ENCODE measurements at places on chromosomes 2 and 18. TPM values are rescaled to one million over a fixed set of nuclear protein-coding genes. Genes with fewer than 3 reads are reported as not detected.

CFAP53 gene
- 5.3 TPM for total RNA-seq

- H3K36me3 ChIP-seq: no peaks in the 10 kb centered on the region
- no peaks in the 10 kb centered on the region for H3K27me3 ChIP-seq
- no peak overlapping the region for H3K4me3 ChIP-seq
- no peak overlapping the region for H3K27ac ChIP-seq
- H3K4me1 ChIP-seq: no peaks in the 10 kb centered on the region
Measured at GRCh38 chr2:240765007-240765406, 55.0 kb downstream of the KIF1A start.

DUSP19 gene
- total RNA-seq: 4.8 TPM

- H3K36me3 ChIP-seq: no peaks in the 10 kb centered on the region
Measured at GRCh38 chr2:198874472-198874858, 583.3 kb downstream of the SATB2 start.

DNA sequence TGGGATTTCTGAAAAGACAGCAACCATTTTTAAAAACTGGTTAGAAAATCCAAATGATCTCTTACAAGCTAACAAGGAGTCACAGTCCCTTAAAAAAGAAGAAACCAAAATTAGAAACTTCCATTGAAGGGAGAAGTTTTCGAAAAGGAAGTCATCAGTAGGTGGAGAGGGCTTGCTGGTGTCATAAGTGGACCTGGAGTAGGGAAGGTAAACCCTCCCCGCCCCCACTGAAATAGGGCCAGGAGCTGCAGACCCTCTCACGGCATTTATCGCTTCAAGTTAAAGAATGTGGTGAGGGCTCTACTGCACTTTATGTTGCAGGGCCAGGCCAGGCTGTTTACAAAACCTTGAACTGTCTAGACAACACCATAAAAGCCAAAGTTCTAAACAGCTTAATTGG, 2.9 kb downstream of the HOXD11 start:
- H3K27me3 ChIP-seq: peaks cover 43% of the 10 kb centered on the region
- H3K4me1 ChIP-seq: no peaks in the 10 kb centered on the region
- DNase-seq: no peak
- H3K27ac ChIP-seq: no peak overlapping the region
- H3K4me3 ChIP-seq: no peak overlapping the region
- no peaks in the 10 kb centered on the region for H3K36me3 ChIP-seq

ATRAID gene
- 107 TPM for total RNA-seq

- no peak for DNase-seq
- no peak overlapping the region for H3K27ac ChIP-seq
- no peak overlapping the region for H3K4me3 ChIP-seq
- no peaks in the 10 kb centered on the region for H3K4me1 ChIP-seq
- no peaks in the 10 kb centered on the region for H3K36me3 ChIP-seq
- H3K27me3 ChIP-seq: no peaks in the 10 kb centered on the region
Measured at GRCh38 chr18:67109535-67109934, 407.0 kb downstream of the DSEL start.

DNA sequence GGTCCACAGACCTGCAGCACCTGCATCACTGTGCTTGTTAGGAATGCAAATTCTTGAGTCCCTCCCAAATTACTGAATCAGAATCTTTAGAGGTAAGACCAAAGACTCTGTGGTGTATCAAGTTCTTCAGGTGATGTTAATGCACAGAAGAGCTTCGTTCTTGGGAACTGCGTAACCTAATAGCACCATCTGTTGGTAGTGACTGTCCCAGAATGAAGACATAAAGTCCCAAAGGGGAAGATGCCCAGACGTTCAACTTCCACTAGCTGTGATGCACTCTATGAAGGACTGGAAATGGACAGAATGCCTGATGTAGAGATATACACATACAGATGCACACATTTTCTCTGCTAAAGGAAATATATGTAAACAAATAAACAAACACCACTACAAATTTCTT, 576.0 kb downstream of the LRP1B start:
- peak; percentile 52 for DNase-seq
- no peaks in the 10 kb centered on the region for H3K4me1 ChIP-seq
- no peaks in the 10 kb centered on the region for H3K36me3 ChIP-seq

- no peaks in the 10 kb centered on the region for H3K27me3 ChIP-seq
- no peak for DNase-seq
- no peaks in the 10 kb centered on the region for H3K4me1 ChIP-seq
Measured at GRCh38 chr2:186533717-186534116, 47.7 kb downstream of the ZC3H15 start.

DNA sequence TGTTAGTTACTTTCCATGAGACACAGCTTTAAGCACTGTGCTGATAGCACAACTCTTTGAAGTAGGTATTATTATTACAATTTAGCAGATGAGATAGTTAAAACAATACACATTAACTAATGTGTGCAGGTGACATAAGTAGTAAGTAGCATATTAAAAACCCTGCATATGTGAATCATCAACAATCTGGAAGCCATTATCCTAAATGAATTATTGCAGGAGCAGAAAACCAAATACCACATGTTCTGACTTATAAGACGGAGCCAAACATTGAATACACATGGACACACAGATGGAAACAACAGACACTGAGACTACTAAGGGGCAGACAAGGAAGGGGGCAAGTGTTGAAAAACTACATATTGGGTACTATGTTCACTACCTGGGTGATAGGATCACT, 300.3 kb upstream of the GULP1 start:
- H3K36me3 ChIP-seq: no peaks in the 10 kb centered on the region
- H3K4me3 ChIP-seq: no peak overlapping the region
- H3K4me1 ChIP-seq: no peaks in the 10 kb centered on the region
- no peak for DNase-seq
- H3K27me3 ChIP-seq: no peaks in the 10 kb centered on the region
- no peak overlapping the region for H3K27ac ChIP-seq

SERPINB2 gene
- 1.3 TPM for total RNA-seq

DNA sequence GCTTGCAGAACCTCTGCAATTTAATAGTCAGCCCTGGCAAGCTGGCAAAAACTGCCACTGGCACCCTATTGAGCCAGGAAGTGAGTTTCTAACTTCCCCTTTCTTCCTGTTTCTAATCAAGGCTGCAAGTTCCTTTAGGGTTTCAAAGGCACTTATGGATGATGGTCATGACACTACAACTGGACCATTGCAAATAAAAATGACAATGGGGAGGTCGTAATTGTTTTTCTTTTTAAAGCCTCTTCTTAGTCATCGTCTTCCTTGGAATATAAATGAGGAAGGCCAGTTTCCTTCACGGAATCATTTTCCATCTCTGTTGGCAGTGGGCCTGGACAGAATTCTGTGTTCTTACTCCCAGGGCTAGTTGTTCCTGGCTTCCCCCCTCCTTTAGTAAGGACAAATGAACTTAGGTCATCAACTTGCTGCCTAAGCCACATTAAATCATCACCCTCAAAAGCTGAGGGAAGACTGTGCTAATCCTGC, 35.8 kb downstream of the SH3RF3 start:
- peaks cover 13% of the 10 kb centered on the region for H3K4me1 ChIP-seq
- no peak overlapping the region for H3K4me3 ChIP-seq
- no peaks in the 10 kb centered on the region for H3K36me3 ChIP-seq

DNA sequence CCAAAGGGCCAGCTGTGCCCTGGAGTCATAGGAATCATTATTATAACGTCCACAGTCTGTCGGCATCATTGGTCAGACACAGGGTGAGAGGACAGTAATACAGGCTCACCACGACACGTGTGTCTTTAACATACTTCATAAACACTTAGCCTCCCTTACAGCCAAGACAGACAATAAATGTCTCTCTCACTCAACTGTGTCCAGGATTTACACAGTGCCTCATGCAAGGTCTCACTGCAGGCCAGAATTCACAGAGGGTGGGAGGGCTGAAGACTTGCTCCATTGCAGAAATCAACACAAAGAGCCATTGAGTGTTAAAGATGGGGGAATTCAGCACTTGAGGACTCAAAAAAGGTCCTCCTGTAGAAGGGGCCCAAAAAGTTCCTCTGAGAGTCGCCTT, 210.5 kb downstream of the BCL2 start:
- H3K4me1 ChIP-seq: peaks cover 8% of the 10 kb centered on the region
- H3K27me3 ChIP-seq: no peaks in the 10 kb centered on the region
- no peak overlapping the region for H3K27ac ChIP-seq
- DNase-seq: peak; percentile 63
- no peaks in the 10 kb centered on the region for H3K36me3 ChIP-seq

KLHL30 gene
- total RNA-seq: 2.1 TPM

- peaks cover 19% of the 10 kb centered on the region for H3K4me1 ChIP-seq
- H3K4me3 ChIP-seq: no peak overlapping the region
- H3K27me3 ChIP-seq: no peaks in the 10 kb centered on the region
- DNase-seq: peak; percentile 93
Measured at GRCh38 chr18:76922107-76922506, 99.8 kb downstream of the ZNF236 start.

MROH2A gene
- not detected for total RNA-seq

- DNase-seq: no peak
Measured at GRCh38 chr2:239351687-239352086, 49.1 kb downstream of the HDAC4 start.

GRCh38 chr2:152154462-152154861, 21.1 kb downstream of the STAM2 start:
- no peak overlapping the region for H3K27ac ChIP-seq
- no peaks in the 10 kb centered on the region for H3K27me3 ChIP-seq
- no peak for DNase-seq
- H3K4me1 ChIP-seq: peaks cover 3% of the 10 kb centered on the region
- H3K4me3 ChIP-seq: no peak overlapping the region
- H3K36me3 ChIP-seq: peaks cover 8% of the 10 kb centered on the region

GRCh38 chr18:80200171-80200931, 47.0 kb downstream of the PARD6G start:
- H3K4me3 ChIP-seq: no peak overlapping the region
- H3K27me3 ChIP-seq: no peaks in the 10 kb centered on the region
- H3K4me1 ChIP-seq: no peaks in the 10 kb centered on the region
- no peak overlapping the region for H3K27ac ChIP-seq
- no peaks in the 10 kb centered on the region for H3K36me3 ChIP-seq

- H3K4me1 ChIP-seq: no peaks in the 10 kb centered on the region
- no peaks in the 10 kb centered on the region for H3K36me3 ChIP-seq
- no peak overlapping the region for H3K4me3 ChIP-seq
- no peak for DNase-seq
- H3K27me3 ChIP-seq: peaks cover 3% of the 10 kb centered on the region
- H3K27ac ChIP-seq: no peak overlapping the region
Measured at GRCh38 chr2:45332094-45332493, 279.0 kb downstream of the SRBD1 start.

GRCh38 chr2:29295845-29296244, 180.6 kb downstream of the CLIP4 start:
- no peaks in the 10 kb centered on the region for H3K27me3 ChIP-seq
- no peaks in the 10 kb centered on the region for H3K4me1 ChIP-seq
- no peaks in the 10 kb centered on the region for H3K36me3 ChIP-seq
- no peak overlapping the region for H3K27ac ChIP-seq

DNA sequence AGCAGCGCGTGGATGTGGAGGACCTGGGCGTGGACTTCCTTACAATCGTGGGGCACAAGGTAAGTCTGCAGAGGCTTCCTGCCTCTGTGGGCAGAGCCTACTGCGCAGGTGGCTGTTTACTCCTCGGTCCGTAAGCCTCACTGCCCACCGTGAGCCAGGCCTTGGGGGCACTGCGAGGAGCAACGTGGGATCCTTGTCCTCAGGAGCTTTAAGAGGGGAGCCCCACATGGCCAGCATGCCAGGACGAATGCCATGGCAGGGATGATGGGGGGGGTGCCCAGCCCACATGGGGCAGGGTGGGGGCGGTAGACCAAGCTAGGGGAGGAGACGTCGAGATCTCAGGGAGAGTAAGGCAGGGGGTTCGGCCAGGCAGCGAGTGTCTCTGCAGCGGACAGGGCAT, 18.0 kb upstream of the ESPNL start:
- no peak for DNase-seq
- H3K27me3 ChIP-seq: no peaks in the 10 kb centered on the region
- H3K4me3 ChIP-seq: no peak overlapping the region
- H3K27ac ChIP-seq: no peak overlapping the region
- peaks cover 8% of the 10 kb centered on the region for H3K36me3 ChIP-seq

LDLRAD4 gene
- total RNA-seq: 30.2 TPM

DNA sequence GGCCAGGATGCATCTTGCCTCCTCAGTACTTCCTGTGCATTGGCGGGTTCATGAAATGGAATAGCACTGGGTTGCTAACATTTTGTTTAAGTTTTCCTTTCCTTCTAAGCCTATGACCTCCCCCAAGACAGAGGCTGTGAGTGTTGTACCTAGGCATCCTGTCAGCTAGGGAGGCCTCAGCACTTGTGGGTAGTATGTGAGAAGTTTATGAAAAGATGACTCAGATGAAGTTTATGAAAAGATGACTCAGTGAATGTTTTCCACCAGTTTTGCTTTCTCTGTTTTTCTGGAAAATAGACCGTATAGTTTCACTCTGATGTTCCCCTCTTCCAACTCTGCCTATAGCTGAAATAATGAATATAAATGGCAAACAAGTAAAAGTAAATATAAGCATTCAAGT, 412.9 kb downstream of the TMEM182 start:
- no peak overlapping the region for H3K27ac ChIP-seq
- H3K27me3 ChIP-seq: no peaks in the 10 kb centered on the region
- no peaks in the 10 kb centered on the region for H3K4me1 ChIP-seq
- no peak for DNase-seq

DNA sequence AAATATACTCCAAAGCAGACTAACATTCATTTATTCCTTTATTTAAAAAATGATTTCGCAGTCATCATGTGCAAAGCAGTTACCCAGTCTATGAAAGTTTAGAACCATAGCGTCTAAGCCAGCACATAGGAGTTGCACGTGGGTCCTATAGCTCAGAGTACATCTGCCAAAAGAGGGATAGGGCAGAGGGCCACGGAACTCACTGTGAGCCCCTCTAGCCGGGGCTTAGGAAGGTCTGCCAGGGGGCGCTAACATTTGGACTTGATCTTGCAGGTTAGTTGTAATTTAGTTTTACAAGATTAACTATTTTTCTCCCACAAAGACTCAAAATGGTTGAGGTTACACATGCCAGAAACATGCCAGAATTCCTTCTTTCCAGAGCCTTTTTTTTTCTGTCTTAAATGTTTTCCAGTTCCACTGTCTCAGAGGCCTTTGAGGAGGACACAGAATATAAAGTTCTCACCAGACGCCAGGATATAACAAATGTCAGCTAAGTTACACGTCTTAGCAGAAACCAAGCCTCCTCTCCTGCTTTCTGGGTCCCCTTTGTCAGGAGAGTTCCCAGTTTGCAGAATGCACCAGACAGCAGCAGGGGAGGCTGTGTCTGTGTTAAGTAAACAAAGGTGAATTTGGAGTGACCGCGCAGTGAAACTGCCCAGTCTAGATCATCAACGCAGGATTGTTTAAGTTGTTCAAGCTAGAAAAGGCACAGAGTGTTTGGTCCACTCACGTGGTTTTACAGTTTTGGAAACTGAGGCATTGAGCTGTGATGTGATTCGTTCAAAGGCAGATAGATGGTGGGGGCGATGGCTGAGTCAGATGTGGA, 292.0 kb downstream of the PRKCE start:
- H3K27ac ChIP-seq: no peak overlapping the region
- H3K4me1 ChIP-seq: peaks cover 3% of the 10 kb centered on the region
- no peaks in the 10 kb centered on the region for H3K27me3 ChIP-seq
- H3K36me3 ChIP-seq: no peaks in the 10 kb centered on the region
- DNase-seq: no peak

TXNDC2 gene
- total RNA-seq: not detected

HTR2B gene
- total RNA-seq: 0.09 TPM

- H3K4me1 ChIP-seq: peaks cover 16% of the 10 kb centered on the region
- H3K36me3 ChIP-seq: no peaks in the 10 kb centered on the region
- no peak overlapping the region for H3K4me3 ChIP-seq
- H3K27ac ChIP-seq: no peak overlapping the region
Measured at GRCh38 chr2:6310256-6311215, 555.2 kb downstream of the CMPK2 start.

ZNF24 gene
- 45.5 TPM for total RNA-seq

TLX2 gene
- not detected for total RNA-seq
